Endothelial cell (in vitro differentiated cells): ENCODE measurements at places on chromosomes 16 and 17. TPM values are rescaled to one million over a fixed set of nuclear protein-coding genes. Genes with fewer than 3 reads are reported as not detected.

The SEPTIN12 gene
- 11.5 TPM for total RNA-seq

The KRT32 gene
- total RNA-seq, result not detected

The EPX gene
- not detected for total RNA-seq

The ZC3H7A gene
- 84.7 TPM for total RNA-seq

The PPY gene
- total RNA-seq, result not detected

The PDILT gene
- not detected for total RNA-seq

The VAT1L gene
- total RNA-seq, result 1.1 TPM

The MYH8 gene
- total RNA-seq, result not detected

The IGSF6 gene
- not detected for total RNA-seq

The CACNG5 gene
- total RNA-seq, result not detected

GRCh38 chr16:54620197-54620596 is 310.5 kb upstream of the IRX5 start:
- H3K4me1 ChIP-seq, result no peaks in the 10 kb centered on the region
- no peaks in the 10 kb centered on the region for H3K27me3 ChIP-seq
- no peak overlapping the region for H3K4me3 ChIP-seq
- no peak overlapping the region for H3K27ac ChIP-seq
- no peak for DNase-seq

- H3K4me3 ChIP-seq, result peak overlapping the region; percentile 98
- peaks cover 38% of the 10 kb centered on the region for H3K4me1 ChIP-seq
- peaks cover 1% of the 10 kb centered on the region for H3K27me3 ChIP-seq
- DNase-seq, result no peak
These were observed 1.7 kb downstream of the ATP6V0A1 start for GRCh38 chr17:42460371-42460770.

DNA sequence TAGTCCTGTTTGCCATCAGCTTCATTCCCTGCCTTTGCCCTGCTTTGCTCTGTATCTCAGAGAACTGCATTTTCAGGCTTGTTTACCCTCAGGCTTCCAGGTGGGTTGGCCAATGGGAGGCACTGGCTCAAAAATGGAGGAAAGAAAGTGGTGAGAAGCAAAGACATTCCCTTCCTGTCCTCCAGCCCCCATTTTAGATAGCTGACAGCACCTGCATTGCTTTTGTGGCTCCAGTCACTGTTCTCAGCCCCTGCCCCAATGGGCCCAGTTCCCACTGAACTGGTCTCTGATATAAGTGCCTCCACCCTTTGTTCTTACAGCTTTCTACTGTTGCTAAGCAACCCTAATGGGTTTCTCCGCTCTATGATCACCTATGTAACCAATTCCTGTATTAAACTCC is 19.4 kb upstream of the SDK2 start:
- H3K27ac ChIP-seq, result no peak overlapping the region
- no peak for DNase-seq
- H3K36me3 ChIP-seq, result no peaks in the 10 kb centered on the region
- peaks cover 6% of the 10 kb centered on the region for H3K4me1 ChIP-seq
- no peaks in the 10 kb centered on the region for H3K27me3 ChIP-seq
- no peak overlapping the region for H3K4me3 ChIP-seq

GRCh38 chr17:72113751-72114150 is 7.1 kb upstream of the SOX9 start:
- no peaks in the 10 kb centered on the region for H3K36me3 ChIP-seq
- H3K27me3 ChIP-seq, result peaks cover 18% of the 10 kb centered on the region
- H3K4me1 ChIP-seq, result peaks cover 17% of the 10 kb centered on the region
- no peak overlapping the region for H3K4me3 ChIP-seq
- DNase-seq, result no peak

DNA sequence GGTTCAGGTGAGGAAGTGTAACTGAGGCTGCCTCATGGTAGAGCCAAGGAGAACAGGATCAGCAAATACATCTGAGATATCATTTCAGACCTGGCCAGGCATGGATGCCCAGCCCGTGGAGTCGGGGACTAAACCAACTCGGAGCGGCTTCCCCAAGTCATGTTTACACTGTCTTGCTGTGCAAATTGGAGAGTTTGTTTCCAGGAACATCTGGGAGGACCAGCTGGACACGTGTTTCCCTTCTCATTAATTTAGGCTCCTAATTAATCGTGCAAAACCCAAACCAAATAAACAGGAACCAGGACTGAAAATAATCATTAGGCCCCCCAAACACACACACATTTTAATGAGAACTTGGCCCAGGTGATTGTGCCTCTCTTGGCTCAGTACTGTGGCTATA is 70.9 kb upstream of the SALL1 start:
- no peaks in the 10 kb centered on the region for H3K4me1 ChIP-seq
- no peak overlapping the region for H3K4me3 ChIP-seq
- H3K27ac ChIP-seq, result no peak overlapping the region
- H3K27me3 ChIP-seq, result no peaks in the 10 kb centered on the region
- DNase-seq, result no peak

- peaks cover 4% of the 10 kb centered on the region for H3K36me3 ChIP-seq
- no peak overlapping the region for H3K4me3 ChIP-seq
- H3K27me3 ChIP-seq, result no peaks in the 10 kb centered on the region
- DNase-seq, result no peak
- no peak overlapping the region for H3K27ac ChIP-seq
These were observed 31.0 kb downstream of the DHRS7B start for GRCh38 chr17:21157586-21158370.

- H3K36me3 ChIP-seq, result peaks cover 4% of the 10 kb centered on the region
- H3K4me3 ChIP-seq, result peak within 1 kb of the TSS; percentile 56
- no peak for DNase-seq
These were observed at the start of gene RTN4RL1 for GRCh38 chr17:2025220-2025621. TSS of gene RTN4RL1 (minus strand) at chr17:2025334. CDS start at chr17:2024865, 469 bp downstream.

GRCh38 chr16:57042157-57043111 is 49.9 kb upstream of the CPNE2 start:
- no peak for DNase-seq
- peaks cover 32% of the 10 kb centered on the region for H3K4me1 ChIP-seq
- H3K36me3 ChIP-seq, result peaks cover 5% of the 10 kb centered on the region
- no peak overlapping the region for H3K4me3 ChIP-seq

- no peaks in the 10 kb centered on the region for H3K36me3 ChIP-seq
- no peak overlapping the region for H3K4me3 ChIP-seq
- H3K4me1 ChIP-seq, result no peaks in the 10 kb centered on the region
- no peaks in the 10 kb centered on the region for H3K27me3 ChIP-seq
- no peak for DNase-seq
These were observed 20.9 kb upstream of the PSMD7 start for GRCh38 chr16:74275711-74276110.

GRCh38 chr17:69928611-69929010 is 146.4 kb upstream of the KCNJ16 start:
- H3K27me3 ChIP-seq, result no peaks in the 10 kb centered on the region
- H3K27ac ChIP-seq, result no peak overlapping the region
- H3K36me3 ChIP-seq, result no peaks in the 10 kb centered on the region

GRCh38 chr16:16032271-16032979 is 83.0 kb downstream of the ABCC1 start:
- H3K4me1 ChIP-seq, result peaks cover 15% of the 10 kb centered on the region
- no peaks in the 10 kb centered on the region for H3K36me3 ChIP-seq
- H3K27me3 ChIP-seq, result no peaks in the 10 kb centered on the region
- H3K4me3 ChIP-seq, result no peak overlapping the region
- no peak for DNase-seq

- H3K4me1 ChIP-seq, result peaks cover 3% of the 10 kb centered on the region
- H3K36me3 ChIP-seq, result no peaks in the 10 kb centered on the region
- H3K27ac ChIP-seq, result no peak overlapping the region
- DNase-seq, result peak; percentile 98
- H3K4me3 ChIP-seq, result no peak overlapping the region
These were observed 4.1 kb upstream of the CDH15 start for GRCh38 chr16:89167425-89167941.

GRCh38 chr17:28982131-28982793 is 23.6 kb downstream of the SEZ6 start:
- H3K4me1 ChIP-seq, result peaks cover 22% of the 10 kb centered on the region
- H3K4me3 ChIP-seq, result no peak overlapping the region
- DNase-seq, result no peak
- no peaks in the 10 kb centered on the region for H3K36me3 ChIP-seq
- peaks cover 17% of the 10 kb centered on the region for H3K27me3 ChIP-seq

GRCh38 chr17:77924757-77925336 is 33.7 kb upstream of the TNRC6C start:
- no peak overlapping the region for H3K27ac ChIP-seq
- no peak for DNase-seq
- peaks cover 2% of the 10 kb centered on the region for H3K4me1 ChIP-seq
- H3K36me3 ChIP-seq, result peaks cover 4% of the 10 kb centered on the region
- H3K4me3 ChIP-seq, result peak overlapping the region; percentile 66
- peaks cover 5% of the 10 kb centered on the region for H3K27me3 ChIP-seq

- no peaks in the 10 kb centered on the region for H3K4me1 ChIP-seq
- no peak overlapping the region for H3K4me3 ChIP-seq
- H3K36me3 ChIP-seq, result no peaks in the 10 kb centered on the region
These were observed 12.3 kb upstream of the PKMYT1 start for GRCh38 chr16:2992383-2993081.

GRCh38 chr16:12235110-12235509 is 258.6 kb downstream of the SNX29 start:
- no peak overlapping the region for H3K27ac ChIP-seq
- peaks cover 16% of the 10 kb centered on the region for H3K4me1 ChIP-seq
- no peak for DNase-seq
